Vagina (tissue), 2 donors: ENCODE measurements at places on chromosomes 16 and 17. TPM values are rescaled to one million over a fixed set of nuclear protein-coding genes. Genes with fewer than 3 reads are reported as not detected.

DNA sequence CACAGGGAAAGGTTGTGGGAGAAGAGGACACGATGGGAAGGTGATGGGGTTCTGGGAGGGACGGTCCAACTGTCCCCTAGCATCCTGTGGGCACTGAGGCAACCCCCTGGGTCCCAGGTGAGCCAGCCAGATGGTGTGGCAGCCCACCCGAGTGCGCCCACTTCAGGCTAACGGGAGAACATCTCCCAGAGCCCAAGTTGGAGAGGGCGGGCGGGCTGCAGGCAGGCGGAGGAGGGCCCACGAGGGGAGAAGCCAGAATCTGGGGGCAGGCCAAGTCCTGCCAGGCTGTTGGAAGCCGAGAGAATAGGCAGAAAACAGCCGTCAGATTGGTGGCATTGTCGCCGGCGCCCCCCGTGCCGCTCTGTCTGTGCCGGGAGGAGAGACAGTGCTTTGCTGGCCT, 13.8 kb upstream of the ABCC3 start:
- no peak for DNase-seq

The ACSM2A gene
- total RNA-seq, result not detected

GRCh38 chr16:15594711-15595320, 48.1 kb downstream of the MARF1 start:
- no peak for DNase-seq

DNA sequence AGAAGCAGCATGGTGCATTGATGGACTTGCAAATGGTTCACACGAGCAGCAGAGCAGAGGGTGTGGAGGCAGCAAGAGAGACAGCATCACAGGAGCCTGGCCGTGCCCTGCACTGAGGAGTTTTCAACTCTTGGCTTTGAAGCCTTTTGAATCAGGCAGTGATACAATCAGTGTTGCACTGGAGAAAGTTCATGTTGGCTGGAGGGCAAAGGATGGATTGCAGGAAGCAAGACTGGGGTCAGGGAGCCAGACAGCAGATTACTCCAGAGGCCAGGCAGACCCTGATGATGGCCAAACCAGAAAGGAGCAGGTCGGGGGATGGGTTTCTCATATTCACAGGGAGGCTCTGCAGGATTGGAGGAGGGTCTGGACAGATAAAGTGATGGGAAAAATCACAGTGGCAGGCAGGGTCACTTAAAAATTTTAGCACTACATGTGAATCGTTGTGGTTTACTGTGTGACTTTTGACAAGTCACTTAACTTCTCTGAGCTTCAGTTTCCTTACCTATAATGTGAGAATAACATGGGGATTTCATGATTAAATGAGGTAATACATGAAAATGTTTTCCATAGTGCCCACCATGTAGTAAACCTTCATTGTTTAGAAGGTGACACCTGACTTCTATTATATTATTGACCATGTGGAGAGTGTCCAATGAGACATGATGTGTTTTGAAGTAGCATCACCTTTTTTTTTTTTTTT, 125.3 kb downstream of the SALL1 start:
- DNase-seq, result no peak

The NGFR gene
- 41.7 TPM for total RNA-seq
